ENCODE measurements at places on chromosomes 6 and 20. TPM values are rescaled to one million over a fixed set of nuclear protein-coding genes. Genes with fewer than 3 reads are reported as not detected.

GRCh38 chr6:127824061-127824460 lies 76.8 kb downstream of the THEMIS start:
- no peak for DNase-seq

DNA sequence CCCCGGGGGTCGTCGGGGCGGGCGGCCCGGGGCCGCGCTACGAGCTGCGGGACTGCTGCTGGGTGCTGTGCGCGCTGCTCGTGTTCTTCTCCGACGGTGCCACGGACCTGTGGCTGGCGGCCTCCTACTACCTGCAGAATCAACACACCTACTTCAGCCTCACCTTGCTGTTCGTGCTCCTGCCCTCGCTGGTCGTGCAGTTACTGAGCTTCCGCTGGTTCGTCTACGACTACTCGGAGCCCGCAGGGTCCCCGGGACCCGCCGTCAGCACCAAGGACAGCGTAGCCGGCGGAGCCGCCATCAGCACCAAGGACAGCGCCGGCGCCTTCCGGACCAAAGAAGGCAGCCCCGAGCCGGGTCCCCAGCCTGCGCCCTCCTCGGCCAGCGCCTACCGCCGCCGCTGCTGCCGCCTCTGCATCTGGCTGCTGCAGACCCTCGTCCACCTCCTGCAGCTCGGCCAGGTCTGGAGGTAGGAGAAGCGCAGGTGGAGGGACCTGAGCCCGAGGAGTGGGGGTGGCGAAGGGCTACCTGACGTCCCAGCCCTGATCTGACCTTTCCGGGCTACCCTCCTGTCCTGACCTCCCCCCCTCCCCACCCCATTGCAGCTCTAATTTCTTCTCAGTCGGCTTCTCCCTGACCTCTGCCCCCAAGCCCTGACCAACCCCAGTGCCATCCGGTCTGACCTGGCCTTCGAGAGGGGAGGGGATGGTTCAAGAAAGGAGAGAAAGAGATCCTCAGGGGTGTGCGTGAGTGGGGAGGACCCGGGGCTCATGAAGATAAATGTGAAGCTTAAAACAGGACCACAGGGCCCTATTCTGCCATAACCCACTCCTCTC lies 558 bp downstream of the XKR7 start:
- peak; percentile 64 for DNase-seq

DNA sequence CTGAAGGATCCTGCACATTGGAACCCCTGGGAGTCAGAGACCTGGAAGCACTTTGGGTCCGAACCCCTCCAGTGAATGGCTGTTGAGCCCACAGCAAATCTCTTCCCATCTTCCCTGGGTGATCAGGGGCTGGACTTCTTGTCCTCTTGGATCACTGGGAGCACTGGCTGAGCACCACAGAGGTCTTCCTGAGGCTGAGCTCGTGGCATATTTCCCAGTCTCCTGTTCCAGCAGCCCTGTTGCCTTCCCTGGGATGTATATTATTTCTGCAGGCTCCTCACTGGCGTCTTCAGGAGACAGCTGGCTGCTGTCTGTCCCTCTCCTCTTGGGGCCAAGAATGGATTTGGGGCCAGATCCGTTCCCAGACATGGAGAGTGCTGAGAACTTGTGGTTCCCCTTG lies 43.4 kb downstream of the PTK7 start:
- no peak for DNase-seq

DNA sequence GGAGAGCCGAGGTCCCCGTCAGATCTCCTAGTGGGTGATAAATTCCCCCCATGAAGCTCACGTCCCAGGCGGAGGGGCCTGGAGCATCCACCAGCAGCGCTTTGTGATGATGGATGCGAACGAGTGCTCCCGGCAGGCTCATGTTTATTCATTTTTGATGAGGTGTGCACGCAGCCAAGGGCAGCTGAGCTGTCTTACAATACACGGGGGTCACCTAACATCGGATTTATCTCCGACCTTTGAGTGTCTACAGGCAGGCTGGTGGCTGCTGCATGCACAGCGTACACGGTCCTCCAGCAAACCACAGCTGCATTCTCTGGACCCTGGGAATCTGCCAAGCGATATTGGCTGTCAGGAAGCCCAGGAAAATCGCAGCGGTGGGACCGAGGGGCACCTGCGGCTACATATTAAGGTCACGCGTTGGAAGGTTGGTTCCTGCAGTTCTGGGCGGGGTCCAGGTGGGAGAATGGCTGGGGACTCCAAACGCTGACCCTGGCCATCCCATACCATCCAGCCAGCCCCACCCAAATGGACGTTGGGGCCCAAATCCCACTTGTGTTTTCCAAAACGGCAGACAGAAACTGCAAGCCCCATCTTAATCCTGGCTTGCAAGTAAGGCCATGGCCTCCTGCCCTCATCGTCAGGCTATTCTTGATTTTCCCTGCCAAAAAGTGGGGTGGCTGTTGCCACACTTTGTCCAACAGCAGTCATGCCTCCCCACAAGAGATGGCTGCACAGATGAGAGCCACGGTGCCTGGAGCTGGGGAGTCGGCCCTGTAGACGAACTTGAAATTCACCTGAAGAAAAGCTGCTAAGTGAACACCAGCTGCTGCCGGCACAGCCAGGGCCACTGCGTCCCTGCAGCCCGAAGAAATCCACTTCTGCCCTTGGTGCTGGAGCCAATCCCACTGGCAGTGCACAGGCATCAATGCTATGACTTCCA lies 399.9 kb downstream of the TAF4 start:
- no peak for DNase-seq

OOEP gene
- not detected for total RNA-seq

RBL1 gene
- total RNA-seq: 28.1 TPM

GRCh38 chr6:148738946-148739821 lies 7.6 kb upstream of the UST start:
- no peak for DNase-seq

CST2 gene
- total RNA-seq: not detected

DNA sequence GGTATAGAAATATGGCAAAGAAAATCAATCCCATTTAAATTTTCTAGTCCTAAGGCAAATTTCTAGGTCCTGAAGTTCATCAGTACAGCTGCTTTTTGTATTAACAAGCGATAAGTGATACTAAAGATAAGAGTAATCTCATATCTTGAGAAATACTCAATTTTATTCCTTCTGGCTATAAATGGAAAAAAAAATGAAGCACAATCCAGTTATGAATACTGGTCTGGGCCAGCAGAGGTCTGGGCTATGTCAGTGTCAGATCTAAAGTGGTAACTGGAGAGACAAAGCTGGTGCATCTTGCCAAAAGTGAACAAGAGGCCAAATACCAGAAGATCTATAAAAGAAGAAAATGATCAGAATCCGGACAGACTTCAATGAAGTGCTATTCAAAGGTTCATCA lies 126.4 kb downstream of the FUT9 start:
- no peak for DNase-seq

DNA sequence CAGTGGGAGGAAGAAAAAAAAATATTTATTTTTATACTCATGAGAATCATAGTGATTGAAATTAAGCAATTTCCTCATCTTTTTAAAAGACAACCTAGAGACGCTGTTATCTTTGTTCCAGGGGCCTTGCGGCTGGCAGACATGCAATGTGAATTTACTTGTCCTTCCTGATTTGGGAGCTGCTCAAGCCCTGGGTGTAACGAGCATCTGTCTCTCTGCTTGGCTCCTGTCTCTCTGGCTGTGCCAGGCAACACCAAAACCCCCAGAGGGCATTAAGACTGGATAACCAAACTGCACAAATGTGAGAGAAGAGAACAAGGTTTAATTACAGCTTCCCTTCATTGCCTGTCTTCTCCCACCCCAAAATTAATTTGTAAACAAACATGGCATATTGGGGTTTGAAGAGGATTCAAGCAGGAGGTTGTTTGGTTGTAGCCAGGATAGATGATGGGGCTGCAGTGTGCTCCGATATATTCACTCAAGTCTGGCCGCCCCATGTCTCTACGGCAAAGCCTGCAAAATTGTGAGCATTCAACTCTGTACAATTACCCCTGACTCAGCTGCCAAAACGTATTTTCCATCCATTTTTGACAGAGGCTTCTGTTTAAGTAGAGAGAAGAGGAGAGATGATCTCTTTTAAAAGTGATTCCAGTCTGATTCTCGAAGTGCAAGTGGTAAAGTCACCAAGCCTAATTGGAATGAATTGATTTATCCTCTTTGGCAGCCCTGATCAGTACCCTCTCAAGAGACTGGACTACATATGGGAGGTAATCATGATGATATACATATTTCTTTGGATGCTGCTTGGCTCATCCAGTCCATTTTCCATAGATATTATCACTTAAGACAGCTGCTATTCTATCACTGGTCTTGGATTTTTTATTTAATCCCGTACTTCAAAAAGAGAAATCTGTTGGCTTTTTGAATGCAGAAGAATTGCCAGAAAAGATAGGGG lies 170.2 kb downstream of the SLC24A3 start:
- DNase-seq: no peak

BMP6 gene
- total RNA-seq: 3.2 TPM

HCK gene
- 1.3 TPM for total RNA-seq

ARMC12 gene
- 1.6 TPM for total RNA-seq

DNA sequence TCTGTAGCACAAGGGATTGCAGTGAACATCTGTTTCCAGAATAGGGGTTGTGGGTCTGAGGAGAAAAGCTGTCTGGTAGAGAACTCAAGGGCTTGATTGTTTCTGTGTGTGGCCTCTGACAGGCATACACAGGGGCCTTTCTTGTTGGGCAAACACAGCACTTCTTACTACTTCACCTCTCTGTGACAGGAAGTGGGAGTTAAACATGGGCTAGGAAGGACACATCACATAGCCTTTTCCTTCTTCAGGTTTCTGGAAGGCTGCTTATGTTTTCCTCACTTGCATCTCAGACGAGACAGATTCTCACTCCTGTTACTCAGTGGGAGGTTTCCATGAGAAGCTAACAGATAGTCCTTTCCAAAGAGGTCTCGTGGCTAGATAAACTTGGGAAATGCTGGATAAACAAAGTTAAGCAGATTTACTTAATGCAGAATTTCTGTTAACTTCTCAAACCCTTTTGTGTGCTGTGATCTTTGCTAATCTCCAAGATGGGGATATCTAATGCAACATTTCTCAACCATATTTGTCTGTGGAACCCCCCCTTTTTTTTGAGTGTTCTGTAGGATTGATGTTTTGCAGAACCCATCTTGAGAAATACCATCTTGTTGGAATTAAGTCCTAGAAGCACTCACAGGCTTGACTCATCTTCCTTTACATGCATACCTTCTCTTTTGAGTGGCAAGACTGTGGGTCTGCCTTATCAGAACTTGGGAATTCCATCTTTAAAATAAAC lies 41.9 kb upstream of the RNF8 start:
- DNase-seq: no peak

- DNase-seq: peak; percentile 36
Measured at GRCh38 chr6:68635706-68636513, 828 bp downstream of the ADGRB3 start.

- DNase-seq: no peak
Measured at GRCh38 chr6:126204598-126204997, 135.3 kb upstream of the CENPW start.

DNA sequence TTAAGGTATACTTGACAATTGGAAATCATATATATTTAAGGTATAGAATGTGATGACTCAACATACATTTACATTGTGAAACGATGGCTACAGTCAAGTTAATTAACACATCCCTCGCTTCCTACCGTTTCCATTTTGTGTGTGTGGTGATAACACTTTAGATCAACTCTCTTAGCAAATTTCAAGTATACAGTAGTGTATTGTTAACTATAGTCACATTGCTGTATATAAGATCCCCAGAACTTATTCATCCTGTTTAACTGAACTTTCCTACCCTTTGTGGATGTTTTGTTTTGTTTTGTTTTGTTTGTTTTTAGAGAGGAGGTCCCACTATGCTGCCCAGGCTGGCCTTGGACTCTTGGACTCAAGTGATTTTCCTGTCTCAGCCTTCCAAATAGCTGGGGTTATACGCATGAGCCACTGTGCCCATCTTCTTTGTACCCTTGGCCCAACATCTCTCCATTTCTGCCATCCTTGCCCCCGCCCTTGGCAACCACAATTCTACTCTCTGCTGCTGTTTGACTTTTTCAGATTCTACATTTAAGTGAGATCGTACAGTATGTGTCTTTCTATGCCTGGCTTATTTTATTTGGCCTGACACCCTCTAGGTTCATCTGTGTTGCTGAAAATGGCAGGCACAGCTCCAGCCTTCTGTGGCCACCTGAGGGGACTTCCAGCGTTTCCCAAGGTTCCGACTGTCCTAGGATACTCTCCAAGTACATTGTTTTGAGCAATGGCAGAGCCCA lies 90.5 kb upstream of the SNX9 start:
- DNase-seq: no peak

TCEA2 gene
- total RNA-seq: 21.5 TPM

GRCh38 chr20:23072892-23073586 lies 13.1 kb downstream of the CD93 start:
- no peak for DNase-seq

DNA sequence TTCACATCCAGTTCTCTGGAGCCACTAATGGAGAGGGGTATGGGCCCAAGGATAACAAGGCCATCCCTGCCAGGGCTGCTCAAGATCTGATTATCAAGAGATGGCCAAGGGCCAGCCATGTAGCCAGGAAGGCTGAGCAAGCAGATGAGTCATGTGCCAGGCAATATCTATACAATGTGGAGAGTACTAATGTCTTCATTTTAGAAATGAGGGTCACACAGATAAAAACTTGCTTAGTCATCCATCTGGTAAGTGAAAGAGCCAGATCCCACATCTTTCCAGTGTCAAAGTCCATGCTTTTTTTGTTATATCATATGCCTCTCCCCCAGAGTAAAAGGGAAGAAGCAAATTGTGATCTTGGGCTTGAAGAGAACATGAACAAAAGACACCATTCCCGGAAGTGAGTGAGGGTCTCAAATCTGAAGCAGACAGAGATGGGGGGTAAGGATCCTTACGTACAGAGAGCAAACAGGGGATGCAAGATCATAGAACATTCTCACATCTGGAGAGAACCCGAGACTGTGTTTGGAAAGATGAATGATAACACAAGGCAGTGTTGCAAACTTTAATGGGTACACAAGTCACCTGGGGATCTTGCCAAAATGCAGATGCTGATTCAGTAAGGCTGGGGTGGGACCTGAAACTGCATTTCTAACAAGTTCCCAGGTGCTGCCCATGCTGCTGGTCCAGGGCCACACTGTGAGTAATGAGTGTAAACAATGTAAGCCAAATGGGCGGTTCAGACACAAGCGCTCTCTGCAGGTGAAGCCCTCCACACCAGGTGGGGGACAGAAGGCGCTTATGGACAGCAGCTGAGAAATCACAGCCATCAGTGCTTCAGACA lies 20.0 kb upstream of the GSTA3 start:
- no peak for DNase-seq

DNA sequence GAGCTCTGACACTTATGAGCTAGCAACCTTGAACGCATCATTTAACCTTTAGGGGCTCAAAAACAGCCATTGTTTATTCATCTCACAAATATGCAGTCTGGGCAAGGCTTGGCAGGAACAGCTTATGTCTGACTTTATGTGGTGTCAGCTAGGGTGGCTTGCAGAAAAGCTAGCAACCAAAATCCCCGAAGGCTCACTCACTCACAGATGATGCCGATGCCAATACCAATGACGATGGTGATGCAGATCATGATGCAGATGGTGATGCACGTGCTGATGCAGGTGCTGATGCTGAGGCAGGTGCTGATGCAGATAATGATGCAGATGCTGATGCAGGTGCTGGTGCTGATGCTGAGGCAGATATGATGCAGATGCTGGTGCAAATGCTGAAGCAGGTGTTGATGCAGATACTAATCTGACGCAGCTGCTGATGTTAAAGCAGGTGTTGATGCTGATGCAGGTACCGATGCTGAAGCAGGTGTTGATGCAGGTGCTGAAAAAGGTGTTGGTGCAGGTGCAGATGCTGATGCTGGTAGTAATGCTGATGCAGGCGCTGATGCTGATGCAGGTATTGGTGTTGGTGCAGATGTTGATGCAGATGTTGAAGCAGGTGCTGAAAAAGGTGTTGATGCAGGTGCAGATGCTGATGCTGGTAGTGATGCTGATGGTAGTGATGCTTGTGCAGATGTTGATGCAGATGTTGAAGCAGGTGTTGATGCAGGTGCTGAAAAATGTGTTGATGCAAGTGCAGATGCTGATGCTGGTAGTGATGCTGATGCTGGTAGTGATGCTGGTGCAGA lies 195.6 kb downstream of the NFATC2 start:
- DNase-seq: no peak
